ENCODE measurements at places on chromosomes 16 and 17.
A peak's percentile ranks its signal among the peaks of the same experiment; 100 is the strongest.

GRCh38 chr16:14135704-14136103, 64.6 kb downstream of the MRTFB start:
- DNase-seq, result no peak

DNA sequence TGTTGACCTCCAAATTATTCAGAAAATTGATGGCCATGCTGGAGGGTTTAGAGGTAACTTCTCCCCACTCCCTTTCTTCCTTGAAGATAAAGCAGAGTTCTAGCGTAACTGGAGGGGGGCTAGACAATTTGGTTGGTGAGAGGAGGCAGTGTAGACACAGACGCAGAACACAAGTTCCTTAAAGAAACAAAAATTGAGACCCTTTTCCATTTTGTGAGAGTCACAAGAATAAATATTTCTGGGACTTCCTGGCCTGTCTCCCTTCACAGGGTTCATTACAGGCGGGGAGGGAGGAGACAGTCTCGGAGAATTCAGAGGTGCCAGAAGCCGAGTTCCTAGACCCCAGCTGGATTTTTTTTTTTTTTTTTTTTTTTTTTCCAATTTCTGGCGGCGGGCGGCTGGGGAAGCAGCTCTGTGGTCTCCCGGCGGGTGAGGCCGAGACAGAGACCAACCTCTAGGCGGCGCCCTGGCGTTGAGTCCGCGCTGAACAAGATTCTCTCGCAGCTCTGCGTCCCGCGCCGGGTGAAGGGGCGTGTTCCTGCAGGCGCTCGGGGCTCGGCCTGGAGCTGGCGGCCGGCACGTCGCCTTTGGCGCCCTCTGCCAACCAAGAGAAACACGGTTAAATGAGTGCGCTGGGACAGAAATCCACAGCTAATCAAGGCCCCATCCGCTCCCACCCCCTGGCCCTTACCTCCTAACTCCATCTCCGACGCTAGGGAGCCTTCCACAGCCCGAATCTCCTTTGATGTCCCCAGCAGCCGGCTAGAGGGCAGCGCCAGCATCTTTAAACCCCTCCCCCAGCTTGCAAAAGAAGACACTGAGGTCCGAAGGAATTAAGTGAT, 10.2 kb upstream of the HOXB9 start:
- DNase-seq, result no peak

DNA sequence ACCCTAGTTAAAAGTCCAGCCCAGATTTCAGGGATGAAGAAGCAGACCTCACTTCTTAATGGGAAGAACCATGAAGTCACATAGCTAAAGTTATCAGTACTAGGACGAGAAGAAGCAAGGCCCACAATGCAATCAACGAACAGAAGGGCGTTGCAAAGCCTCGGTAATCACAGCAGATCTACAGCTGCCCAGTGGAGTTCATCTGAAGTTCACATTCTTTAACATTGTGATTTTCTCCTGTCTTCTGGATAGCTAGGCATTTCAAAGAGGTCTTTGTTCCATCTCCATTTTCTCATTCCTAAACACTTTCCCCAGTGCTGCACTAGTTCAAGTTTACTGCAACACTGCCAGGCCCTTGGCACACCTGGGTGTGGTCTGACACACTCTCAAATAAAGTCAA, 226.7 kb upstream of the N4BP1 start:
- DNase-seq, result no peak

GRCh38 chr17:51118330-51119195, 2.1 kb downstream of the SPAG9 start:
- no peak for DNase-seq

- no peak for DNase-seq
Measured at GRCh38 chr16:66495440-66495839, 54.5 kb downstream of the TK2 start.

- DNase-seq, result peak; percentile 93
Measured at GRCh38 chr16:80197741-80198201, 343.0 kb upstream of the DYNLRB2 start.

- no peak for DNase-seq
Measured at GRCh38 chr17:4003501-4004421, 39.5 kb upstream of the ATP2A3 start.

DNA sequence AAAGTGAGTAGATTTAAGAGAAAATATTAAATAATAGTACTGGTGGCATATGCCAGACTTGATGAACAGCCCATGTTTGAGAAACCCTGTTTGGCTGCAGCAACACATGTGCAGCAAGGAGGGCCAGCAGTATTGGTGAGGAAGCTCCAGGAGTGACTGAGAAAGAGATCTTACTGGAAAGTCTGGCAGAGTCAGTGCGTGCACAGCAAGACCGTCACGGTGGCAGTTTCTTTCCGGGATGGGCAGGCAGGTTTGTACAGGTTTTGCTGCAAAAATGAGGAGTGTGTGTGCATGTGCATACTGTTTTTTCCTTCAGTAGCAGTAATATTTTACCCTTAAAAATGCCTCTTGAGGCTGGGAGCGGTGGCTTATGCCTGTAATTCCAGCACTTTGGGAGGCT, 41.4 kb downstream of the KSR1 start:
- no peak for DNase-seq

DNA sequence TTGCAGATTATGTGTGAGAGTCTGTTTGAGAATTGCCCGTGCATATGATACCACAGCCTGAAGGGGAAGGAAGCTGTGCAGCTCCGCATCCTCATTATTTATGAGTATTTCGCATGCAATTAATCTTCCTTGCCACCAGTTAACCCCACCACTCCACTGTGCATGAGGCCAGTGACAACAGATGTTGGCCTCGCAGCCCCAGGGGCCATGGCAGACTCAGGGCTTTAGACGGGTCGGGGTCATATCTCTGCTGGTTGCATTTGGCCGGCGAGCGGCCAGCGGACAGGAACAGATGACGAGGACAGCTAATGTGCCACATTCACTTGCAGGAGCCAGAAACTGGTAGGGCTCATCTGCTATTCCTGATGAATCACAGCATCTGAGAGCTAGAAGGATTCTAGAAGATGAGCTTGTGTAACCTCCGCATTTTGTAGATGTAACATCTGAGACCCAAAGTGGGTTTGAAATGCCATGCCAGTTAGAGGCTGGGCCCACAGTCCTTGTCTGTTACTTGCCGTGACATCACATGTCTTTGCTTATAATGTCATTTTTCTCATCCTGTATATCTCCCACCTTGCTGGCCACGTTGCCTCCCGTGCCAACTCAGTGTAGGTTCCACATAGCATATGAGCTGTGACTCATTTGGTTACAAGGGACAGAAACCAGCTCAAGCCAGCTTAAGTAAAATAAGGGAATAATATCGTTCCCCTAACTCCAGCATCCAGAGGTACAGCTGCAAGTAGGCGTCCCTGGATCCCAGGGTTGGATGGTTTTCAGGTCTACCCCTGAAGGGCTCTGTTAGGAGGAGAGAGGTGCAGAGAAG, 137.2 kb downstream of the SNX29 start:
- no peak for DNase-seq

DNA sequence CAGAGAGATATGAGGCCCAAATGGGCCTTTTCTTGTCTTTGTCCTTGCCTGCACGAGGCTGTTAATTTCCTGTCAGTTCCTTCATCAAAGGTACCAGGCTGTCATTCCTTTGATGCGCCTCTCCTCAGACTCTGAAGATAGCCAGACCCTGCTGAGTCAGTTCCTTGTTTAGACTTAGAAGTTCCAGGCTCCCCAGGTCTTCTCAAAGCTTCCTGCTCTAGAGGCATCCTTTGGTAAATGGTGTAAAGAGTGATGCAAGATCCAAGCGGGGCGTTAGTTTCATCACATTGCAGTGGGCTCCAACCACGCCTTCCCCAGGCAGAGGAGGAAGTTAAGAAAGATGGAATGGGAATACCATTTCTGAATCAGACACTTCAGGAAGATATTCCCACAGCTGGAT, 4.0 kb upstream of the CDH11 start:
- DNase-seq, result no peak

- peak; percentile 49 for DNase-seq
Measured at GRCh38 chr16:80614908-80615671, 74.3 kb downstream of the DYNLRB2 start.

- DNase-seq, result no peak
Measured at GRCh38 chr17:47310186-47310733, 13.5 kb upstream of the EFCAB13 start.

GRCh38 chr17:80559825-80560251, 15.2 kb downstream of the RPTOR start:
- DNase-seq, result peak; percentile 76

DNA sequence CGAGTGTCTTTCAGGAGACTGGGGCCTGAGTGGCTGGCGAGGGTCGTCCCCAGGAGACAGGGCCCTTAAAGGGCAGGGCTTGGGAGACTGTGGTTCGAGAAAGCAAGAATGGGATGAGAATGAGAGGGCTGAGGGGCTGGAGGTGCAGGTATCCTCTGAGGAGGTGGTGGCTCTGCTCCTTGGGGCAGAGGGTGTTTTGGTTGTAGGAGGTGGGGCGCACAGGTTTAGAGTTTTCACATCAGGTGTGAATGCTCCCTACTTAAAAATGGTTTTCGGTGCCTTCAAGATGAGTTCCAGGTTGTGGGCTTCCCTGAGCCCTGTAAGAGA, 430 bp downstream of the BCAS3 start:
- no peak for DNase-seq

Measured in astrocyte of the cerebellum (primary cell).